ENCODE measurements at places on chromosomes 12 and 14.
A peak's percentile ranks its signal among the peaks of the same experiment; 100 is the strongest.

DNA sequence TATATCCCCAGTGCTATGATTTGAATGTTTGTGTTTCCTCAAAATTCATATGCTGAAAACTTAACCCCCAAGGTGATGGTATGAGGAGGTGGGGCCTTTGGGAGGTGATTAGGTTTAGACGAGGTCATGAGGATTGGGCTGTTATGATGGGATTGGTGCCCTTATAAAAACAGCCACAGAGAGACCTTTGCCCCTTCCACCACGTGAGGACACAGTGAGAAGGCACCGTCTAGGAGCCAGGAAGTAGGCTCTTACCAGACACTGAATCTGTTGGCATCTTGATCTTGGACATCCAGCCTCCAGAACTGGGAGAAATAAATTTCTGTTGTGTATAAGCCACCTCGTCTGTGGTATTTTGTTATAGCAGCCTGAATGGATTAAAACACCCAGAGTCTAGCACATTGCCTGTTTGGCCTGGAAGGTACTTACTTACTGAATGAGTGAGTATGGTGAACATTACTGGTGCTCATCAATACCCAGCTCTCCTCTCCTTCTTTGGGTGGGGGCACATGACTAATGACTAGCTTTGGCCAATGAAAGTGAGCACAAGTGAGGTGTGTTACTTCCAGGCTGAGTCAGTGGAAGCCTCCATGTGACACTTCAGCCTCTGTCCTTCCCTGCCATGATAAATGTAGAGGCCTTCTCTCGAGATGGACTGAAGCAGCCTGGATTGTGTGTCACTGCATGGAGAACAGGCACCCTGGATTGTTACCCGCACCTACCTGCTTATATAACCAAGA, 72.4 kb upstream of the CHST11 start:
- no peak for DNase-seq

- no peak for DNase-seq
Observed at GRCh38 chr14:89175881-89176799, 240.9 kb downstream of the FOXN3 start.

DNA sequence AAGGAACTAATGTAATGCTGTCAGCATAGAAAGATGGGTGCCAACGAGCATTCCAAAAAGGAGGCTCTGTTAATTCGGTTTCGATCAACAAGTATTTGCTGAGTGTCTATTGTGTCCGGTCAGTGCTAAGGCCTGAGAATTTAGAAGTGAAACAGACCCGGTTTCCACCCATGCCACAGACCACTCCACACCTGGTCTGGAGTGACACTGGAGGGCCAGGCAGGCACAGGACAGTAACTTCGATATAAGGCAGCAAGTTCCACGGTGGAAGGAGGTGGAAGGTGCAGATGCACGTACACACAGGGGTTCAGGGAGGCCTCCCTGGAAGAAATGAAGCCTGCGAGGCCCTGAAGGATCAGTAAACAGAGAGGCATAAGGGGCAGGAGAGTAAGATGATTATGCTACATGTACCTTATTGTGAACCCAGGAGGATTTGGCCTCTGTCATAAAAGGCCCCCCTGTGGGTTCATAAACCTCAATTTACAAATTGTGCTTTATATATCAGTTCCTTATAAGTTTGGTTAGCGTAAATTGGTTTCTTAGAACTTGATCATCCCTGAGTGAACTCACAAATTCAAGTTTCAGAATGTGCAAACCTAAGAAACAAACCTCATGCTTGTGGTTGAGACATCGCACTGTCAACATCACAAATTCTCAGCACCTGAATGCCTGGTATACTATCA, 25.9 kb downstream of the SSH1 start:
- DNase-seq: no peak

GRCh38 chr14:57057803-57058202, 210.9 kb downstream of the EXOC5 start:
- DNase-seq: no peak

- DNase-seq: no peak
Observed at GRCh38 chr12:52542157-52542556, 10.8 kb downstream of the KRT71 start.

- peak; percentile 32 for DNase-seq
Observed at GRCh38 chr12:124388679-124389137, 93.8 kb downstream of the RFLNA start.

DNA sequence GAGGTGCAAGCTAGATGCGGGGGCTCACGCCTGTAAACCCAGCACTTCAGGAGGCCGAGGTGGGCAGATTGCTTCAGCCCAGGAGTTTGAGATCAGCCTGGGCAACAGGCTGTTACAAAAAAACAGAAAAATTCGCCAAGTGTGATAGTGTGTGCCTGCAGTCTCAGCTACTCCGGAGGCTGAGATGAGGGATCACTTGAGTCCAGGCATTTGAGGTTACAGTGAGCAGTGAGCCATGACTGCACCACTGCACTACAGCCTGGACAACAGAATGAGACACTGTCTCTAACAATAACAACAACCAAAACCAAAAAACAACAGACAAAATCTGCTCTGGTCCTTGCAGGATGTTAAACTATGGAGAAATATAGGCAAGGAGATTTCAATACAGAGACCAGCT, 13.9 kb downstream of the BTBD7 start:
- no peak for DNase-seq

DNA sequence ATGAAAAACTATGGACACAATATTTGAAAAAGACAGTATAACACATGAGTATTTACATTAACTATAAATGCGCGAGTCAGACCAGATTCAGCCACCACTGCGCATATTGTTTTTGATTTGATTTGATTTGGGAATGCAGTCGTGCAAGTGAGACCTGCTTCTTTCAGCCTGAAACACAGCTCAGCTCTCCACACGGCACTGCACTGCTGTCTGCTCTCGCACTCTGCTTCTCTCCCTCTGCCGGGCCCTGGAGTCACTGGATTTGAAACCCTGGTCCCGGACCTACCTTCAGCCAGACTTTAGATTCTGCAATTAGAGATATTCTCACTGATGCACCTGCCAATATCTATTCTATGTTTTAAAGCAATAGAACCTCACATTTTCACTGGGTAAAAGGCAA, 143.9 kb upstream of the TMEM132C start:
- DNase-seq: no peak

GRCh38 chr14:34199585-34199984, 248.7 kb upstream of the EGLN3 start:
- DNase-seq: no peak

- DNase-seq: no peak
Observed at GRCh38 chr12:64580681-64581080, 29.6 kb upstream of the RASSF3 start.

DNA sequence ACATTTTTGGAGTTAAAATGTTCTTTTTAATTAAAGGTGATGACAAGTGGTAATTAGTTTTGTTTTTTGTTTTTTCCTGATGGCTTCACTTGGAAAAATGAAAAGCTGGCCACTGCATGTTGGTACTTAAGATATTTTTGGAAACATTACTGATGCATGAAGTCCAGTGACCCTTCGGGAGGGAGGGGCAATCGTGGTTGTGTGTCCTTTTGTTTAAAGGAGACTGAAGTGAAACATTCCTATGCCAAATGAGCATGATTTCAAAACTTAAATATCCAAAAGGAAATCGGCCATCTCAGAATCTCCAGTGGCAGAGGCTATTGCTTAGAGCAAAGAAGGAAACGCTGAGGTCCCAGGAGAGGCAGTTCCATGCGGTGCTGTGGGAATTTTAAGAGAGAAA, 20.1 kb downstream of the LTBP2 start:
- DNase-seq: no peak

GRCh38 chr12:33006106-33006505, 109.5 kb upstream of the PKP2 start:
- DNase-seq: no peak

GRCh38 chr12:54421175-54421878, 2.3 kb upstream of the ITGA5 start:
- DNase-seq: no peak

DNA sequence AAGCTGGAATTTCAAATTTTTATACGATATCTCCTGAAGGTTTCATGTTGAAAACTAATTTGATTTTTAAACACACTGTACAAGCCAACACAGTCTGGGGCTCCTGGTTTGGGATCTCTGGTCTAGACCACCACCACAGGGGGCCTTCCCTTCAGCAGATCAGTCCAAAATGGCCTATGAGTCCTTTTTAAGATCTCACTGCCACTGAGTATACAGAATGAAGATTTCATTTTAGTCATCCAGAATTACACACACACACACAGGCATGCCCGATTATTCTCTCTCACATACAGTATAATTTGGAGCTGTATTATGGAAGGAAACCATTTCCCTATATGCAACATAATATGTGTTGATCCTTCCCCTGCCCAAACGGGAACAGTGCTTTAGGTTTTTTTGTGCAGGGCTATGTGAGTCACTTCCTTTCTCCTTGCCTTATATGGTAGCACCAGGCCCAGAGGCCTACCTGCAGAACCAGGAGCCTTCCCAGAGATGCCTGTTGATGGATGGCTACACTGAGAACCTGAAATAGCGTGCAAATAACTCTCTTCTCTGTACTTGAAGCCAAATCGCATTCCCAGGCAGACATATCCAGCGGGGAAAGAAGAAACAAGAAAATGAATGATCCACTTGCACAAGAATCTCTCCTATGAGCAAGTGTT, 28.1 kb upstream of the WNK1 start:
- DNase-seq: peak; percentile 30
